MCF 10A (cell line): ENCODE measurements at places on chromosomes 7 and 10. TPM values are rescaled to one million over a fixed set of nuclear protein-coding genes. Genes with fewer than 3 reads are reported as not detected.

Gene MBL2
- not detected in 2 replicates for total RNA-seq

DNA sequence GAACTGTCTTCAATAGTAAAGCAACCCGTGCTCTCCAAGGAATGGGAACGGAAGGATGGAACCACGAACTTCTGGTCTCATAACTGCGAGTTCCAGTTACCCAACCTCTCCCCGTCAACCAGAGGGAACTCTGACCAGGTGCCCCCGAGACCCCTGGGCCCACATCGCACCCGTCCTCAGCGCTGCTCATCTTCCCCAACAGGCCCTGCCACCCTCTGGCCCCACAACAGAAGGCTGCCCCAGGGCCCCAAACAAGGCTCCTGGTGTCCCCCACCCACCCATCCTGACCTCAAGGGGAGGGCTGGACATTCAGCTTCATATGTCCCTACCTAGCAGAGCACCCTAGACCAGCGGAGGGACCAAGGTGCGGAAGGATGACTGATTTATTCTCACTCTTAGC lies 22.7 kb downstream of the PITRM1 start:
- no peak for DNase-seq
- peaks cover 85% of the 10 kb centered on the region for H3K36me3 ChIP-seq
- H3K4me1 ChIP-seq = no peaks in the 10 kb centered on the region
- no peak overlapping the region for H3K27ac ChIP-seq
- H3K27me3 ChIP-seq = no peaks in the 10 kb centered on the region

Gene LRGUK
- total RNA-seq = 0.19 and 0.29 TPM in 2 replicates

DNA sequence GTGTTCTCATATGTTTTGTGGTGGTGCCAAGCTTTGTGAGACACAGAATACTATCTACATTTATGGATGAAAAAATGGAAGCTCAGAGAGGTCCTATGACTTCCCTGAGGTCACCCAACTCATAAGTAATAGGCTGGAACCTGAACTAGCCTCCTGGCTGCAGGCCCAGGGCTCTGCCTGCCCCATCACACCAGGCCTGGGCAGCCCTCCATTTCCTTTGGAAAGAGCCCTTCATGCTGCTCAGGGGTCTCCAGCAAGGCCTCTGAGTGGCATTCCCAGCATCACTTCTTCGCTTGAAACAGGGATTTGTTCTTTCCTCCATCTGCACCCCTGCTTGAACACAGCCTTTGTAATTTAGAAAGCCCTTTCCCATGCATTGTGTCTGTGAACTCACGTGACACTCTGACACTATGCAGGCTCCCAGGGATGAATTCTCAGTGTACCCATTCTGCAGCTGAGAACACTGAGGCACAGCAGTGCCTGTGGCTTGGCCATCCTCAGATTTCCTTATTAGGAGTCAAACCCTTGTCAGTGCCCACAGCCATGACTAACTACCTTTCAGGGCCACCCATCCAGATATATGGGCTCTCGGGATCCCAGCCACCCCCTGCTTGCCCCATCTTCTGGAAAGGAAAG lies 127.8 kb upstream of the PPIF start:
- DNase-seq = no peak
- H3K36me3 ChIP-seq = peaks cover 35% of the 10 kb centered on the region
- H3K4me1 ChIP-seq = no peaks in the 10 kb centered on the region

Gene UBTD1
- total RNA-seq = 7.2 and 7.8 TPM in 2 replicates

Gene CACNA2D1
- total RNA-seq = not detected in 2 replicates

DNA sequence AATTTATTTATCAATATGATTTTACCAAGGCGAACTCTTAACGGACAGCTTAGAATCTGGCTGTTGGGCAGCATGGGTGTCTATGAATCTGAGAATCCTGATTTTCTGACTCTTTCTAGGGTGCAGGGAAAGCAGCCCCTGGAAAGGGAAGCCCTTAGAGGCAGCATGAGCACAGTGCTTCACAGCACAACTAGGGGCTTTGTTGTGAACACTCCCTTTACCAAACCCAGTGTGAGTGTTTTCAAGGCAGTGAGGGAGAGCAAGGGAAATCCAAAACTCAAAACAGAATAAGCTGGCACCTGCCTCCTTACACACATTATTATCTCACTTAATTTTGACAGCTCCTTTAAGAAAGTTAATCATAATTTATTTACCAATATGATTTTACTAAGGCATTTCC lies 116.3 kb upstream of the CSTF2T start:
- H3K27ac ChIP-seq = no peak overlapping the region
- no peaks in the 10 kb centered on the region for H3K4me1 ChIP-seq
- H3K4me3 ChIP-seq = no peak overlapping the region
- H3K36me3 ChIP-seq = no peaks in the 10 kb centered on the region
- H3K27me3 ChIP-seq = no peaks in the 10 kb centered on the region
- no peak for DNase-seq

- H3K27me3 ChIP-seq = no peaks in the 10 kb centered on the region
- peaks cover 4% of the 10 kb centered on the region for H3K4me1 ChIP-seq
- no peak for DNase-seq
- no peak overlapping the region for H3K4me3 ChIP-seq
These were observed 3.4 kb upstream of the ADCK2 start for GRCh38 chr7:140669352-140669751.

Gene TCAF1
- total RNA-seq = 22.7 and 27.2 TPM in 2 replicates

Gene ST7
- 14.8 and 18.5 TPM in 2 replicates for total RNA-seq

- H3K27me3 ChIP-seq = no peaks in the 10 kb centered on the region
- H3K36me3 ChIP-seq = no peaks in the 10 kb centered on the region
- H3K4me3 ChIP-seq = no peak overlapping the region
- no peak for DNase-seq
These were observed 74.5 kb downstream of the OAT start for GRCh38 chr10:124344266-124344590.

Gene ZEB1
- 15.1 and 20.6 TPM in 2 replicates for total RNA-seq

GRCh38 chr10:69685802-69686585 lies 55.9 kb downstream of the FAM241B start:
- H3K4me3 ChIP-seq = no peak overlapping the region
- peaks cover 33% of the 10 kb centered on the region for H3K27me3 ChIP-seq
- peaks cover 5% of the 10 kb centered on the region for H3K4me1 ChIP-seq
- no peak for DNase-seq
- no peak overlapping the region for H3K27ac ChIP-seq

DNA sequence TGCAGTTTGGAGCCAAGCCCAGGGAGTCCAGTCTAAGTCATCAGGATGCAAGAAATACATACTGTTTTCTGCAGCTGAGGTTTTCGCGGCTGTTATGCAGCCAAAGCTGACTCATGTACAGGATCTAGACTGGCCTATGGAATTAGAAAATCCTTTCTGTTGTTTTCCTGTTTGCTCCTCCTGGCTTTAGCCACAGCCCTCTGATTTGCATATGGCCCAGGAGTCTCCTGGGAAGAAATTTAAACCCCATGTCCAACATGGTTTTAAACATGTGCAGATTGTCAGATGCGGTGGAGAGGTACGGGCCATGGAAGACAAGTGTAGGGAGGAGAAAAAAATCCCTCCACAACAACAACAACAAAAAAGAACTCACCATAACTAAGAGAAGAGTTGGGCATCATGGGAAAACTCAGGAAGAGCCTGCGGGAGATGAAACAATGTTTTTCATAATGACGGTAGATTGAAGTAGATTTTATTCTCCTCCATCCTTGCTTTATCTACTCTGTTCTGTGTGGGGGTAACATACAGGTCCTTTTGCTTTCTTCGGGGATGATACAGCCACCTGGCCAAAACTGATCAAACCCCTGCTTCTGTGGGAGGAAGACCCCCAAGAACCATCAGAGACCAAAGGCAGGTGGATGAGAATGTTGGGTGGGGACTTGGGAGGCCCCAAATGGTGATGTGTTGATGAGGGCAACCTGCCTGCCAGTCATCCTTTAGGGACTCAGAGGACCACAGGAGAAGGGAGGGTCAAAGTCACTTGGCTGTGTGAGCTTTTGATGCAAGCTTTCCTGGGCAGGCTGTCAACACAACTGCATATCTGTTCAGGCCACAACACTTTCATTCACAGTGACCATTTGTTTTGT lies 29.8 kb upstream of the GNA12 start:
- peaks cover 6% of the 10 kb centered on the region for H3K36me3 ChIP-seq
- peak; percentile 93 for DNase-seq

GRCh38 chr7:39681887-39682441 lies 58.6 kb downstream of the RALA start:
- no peak for DNase-seq
- no peak overlapping the region for H3K27ac ChIP-seq
- no peaks in the 10 kb centered on the region for H3K36me3 ChIP-seq
- H3K27me3 ChIP-seq = no peaks in the 10 kb centered on the region

Gene COX15
- total RNA-seq = 50.7 and 55.3 TPM in 2 replicates

DNA sequence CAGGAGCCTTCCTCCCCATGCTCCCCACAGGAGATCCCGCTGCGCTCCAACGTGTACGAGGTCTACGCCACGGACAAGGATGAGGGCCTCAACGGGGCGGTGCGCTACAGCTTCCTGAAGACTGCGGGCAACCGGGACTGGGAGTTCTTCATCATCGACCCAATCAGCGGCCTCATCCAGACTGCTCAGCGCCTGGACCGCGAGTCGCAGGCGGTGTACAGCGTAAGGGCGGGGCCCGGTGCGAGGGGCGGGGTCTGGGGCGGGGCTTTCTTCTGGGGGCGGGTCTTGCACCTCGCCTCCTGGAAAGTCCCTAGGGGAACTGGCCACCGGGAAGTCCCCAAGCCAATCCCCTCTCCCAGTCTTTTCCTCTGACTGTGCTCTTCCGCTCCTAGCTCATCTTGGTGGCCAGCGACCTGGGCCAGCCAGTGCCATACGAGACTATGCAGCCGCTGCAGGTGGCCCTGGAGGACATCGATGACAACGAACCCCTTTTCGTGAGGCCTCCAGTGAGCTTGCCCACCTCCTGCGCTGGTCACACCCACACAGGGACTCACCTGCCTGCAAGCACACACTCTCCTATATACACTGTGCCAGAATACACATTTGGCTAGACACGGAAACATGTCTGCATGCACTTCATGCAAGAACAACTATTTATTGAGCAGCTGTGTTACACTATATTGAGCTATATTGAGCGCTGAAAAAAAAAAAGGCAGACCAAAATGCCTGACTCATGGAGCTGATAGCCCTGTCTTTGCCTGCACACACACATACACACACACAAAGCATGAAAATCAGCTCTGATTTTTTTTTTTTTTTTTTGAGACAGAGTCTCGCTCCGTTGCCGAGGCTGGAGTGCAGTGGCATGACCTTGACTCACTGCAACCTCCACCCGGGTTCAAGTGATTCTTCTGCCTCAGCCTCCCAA lies 32.7 kb upstream of the VSIR start:
- peaks cover 15% of the 10 kb centered on the region for H3K27me3 ChIP-seq
- H3K27ac ChIP-seq = no peak overlapping the region
- peaks cover 6% of the 10 kb centered on the region for H3K36me3 ChIP-seq
- no peaks in the 10 kb centered on the region for H3K4me1 ChIP-seq
- no peak overlapping the region for H3K4me3 ChIP-seq

- DNase-seq = no peak
- no peaks in the 10 kb centered on the region for H3K36me3 ChIP-seq
- H3K4me1 ChIP-seq = peaks cover 6% of the 10 kb centered on the region
- no peaks in the 10 kb centered on the region for H3K27me3 ChIP-seq
- H3K4me3 ChIP-seq = no peak overlapping the region
- H3K27ac ChIP-seq = no peak overlapping the region
These were observed 121.5 kb upstream of the FAM3C start for GRCh38 chr7:121517591-121517990.

DNA sequence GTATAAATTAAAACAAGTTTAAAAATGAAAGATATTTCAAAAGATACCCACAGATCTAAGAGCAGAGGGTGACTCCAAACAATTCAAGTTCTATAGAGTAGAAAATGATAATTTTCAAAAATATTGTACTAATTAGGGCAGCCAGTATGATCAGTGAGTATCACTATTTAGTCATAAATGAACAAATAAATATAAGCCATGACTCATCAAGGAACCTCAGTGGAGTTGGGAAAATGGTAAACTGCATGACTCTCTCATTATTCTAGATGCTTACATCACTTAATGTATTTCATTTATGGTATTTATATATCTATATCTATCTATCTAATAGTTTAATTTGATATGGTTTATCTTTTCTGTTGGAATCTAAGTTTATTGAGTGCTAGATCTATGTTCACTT lies 94.3 kb downstream of the THSD7A start:
- DNase-seq = peak; percentile 17
- no peak overlapping the region for H3K27ac ChIP-seq
- no peaks in the 10 kb centered on the region for H3K27me3 ChIP-seq
- no peak overlapping the region for H3K4me3 ChIP-seq

GRCh38 chr7:121166916-121167315 lies 161.9 kb upstream of the WNT16 start:
- no peak overlapping the region for H3K4me3 ChIP-seq
- H3K36me3 ChIP-seq = no peaks in the 10 kb centered on the region

GRCh38 chr10:132162590-132163277 lies 24.0 kb upstream of the DPYSL4 start:
- H3K36me3 ChIP-seq = no peaks in the 10 kb centered on the region
- no peak for DNase-seq
- H3K27ac ChIP-seq = no peak overlapping the region

GRCh38 chr10:101441541-101442455 lies 87.8 kb downstream of the BTRC start:
- DNase-seq = peak; percentile 75
- no peak overlapping the region for H3K4me3 ChIP-seq
- peaks cover 6% of the 10 kb centered on the region for H3K4me1 ChIP-seq
- H3K36me3 ChIP-seq = no peaks in the 10 kb centered on the region

GRCh38 chr7:86942081-86942480 lies 117.4 kb downstream of the ELAPOR2 start:
- H3K4me1 ChIP-seq = peaks cover 6% of the 10 kb centered on the region
- H3K36me3 ChIP-seq = peaks cover 8% of the 10 kb centered on the region
- DNase-seq = no peak
- H3K27ac ChIP-seq = no peak overlapping the region
- no peaks in the 10 kb centered on the region for H3K27me3 ChIP-seq

- peaks cover 5% of the 10 kb centered on the region for H3K27me3 ChIP-seq
- peaks cover under 1% of the 10 kb centered on the region for H3K36me3 ChIP-seq
- H3K4me3 ChIP-seq = no peak overlapping the region
- H3K27ac ChIP-seq = no peak overlapping the region
These were observed 39.3 kb downstream of the CAMK1D start for GRCh38 chr10:12388671-12389070.

Gene HYAL4
- total RNA-seq = not detected in 2 replicates

Gene CLCN1
- total RNA-seq = not detected in 2 replicates

Gene SLC16A9
- 0.54 and 0.84 TPM in 2 replicates for total RNA-seq

Gene CALHM3
- not detected in 2 replicates for total RNA-seq

DNA sequence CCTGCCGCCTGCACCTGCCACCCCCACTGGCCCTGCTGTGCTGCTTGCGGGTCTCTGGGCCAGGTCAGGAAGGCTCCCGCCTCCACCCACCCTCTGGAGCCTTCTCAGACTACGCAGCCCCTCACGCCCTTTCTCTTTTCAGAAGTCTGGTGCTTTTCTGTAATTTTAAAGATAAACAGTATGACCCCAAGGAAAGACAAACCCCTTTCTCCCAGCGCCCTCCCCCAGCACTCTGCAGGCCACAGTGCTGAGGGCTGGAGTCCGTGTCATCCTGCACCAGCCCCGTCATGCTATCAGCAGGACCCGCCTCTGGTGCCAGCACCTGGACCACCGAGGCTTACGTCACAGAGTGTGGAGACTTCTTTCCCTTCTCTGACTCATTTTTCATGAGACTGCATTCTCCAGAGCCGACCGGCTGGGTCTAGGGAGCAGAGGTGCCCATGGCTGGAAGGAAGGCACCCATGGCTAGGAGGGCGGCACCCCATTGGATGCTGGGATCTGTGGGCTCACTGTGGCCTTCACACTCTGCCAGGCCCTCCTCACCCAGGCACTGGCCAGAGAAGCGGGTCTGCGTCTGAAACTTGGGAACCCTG lies 53.4 kb downstream of the CFAP46 start:
- no peak overlapping the region for H3K27ac ChIP-seq
- H3K27me3 ChIP-seq = peaks cover 62% of the 10 kb centered on the region
- H3K36me3 ChIP-seq = no peaks in the 10 kb centered on the region
- H3K4me3 ChIP-seq = no peak overlapping the region
- DNase-seq = no peak

Gene NKX2-3
- not detected in 2 replicates for total RNA-seq
